ENCODE measurements at places on chromosomes 16 and 17.
A peak's percentile ranks its signal among the peaks of the same experiment; 100 is the strongest.

DNA sequence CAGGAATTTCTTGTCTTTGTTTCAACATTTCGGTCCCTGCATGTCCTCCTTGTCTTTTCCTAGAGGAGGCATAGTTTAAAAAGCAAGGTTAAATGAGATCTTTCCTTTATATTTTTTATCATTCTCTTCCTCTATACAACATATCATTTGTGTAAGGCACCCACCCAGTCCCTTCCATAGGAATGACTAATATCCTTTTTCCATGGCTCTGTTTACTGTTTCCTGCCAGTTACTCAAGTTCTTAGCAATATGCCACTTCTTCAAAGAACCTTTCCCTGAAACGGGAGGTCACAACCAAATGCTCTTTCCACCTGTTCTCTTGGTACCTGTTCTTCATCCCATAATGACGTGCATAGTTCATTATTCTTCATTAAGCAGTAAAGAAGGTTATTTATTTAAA is 1237.1 kb upstream of the GOT2 start:
- DNase-seq: no peak

GRCh38 chr16:19242186-19242585 is 43.3 kb upstream of the CLEC19A start:
- no peak for DNase-seq

GRCh38 chr16:85093705-85094104 is 18.6 kb downstream of the CIBAR2 start:
- DNase-seq: no peak

GRCh38 chr17:80839970-80840369 is 151.7 kb upstream of the CHMP6 start:
- DNase-seq: no peak

DNA sequence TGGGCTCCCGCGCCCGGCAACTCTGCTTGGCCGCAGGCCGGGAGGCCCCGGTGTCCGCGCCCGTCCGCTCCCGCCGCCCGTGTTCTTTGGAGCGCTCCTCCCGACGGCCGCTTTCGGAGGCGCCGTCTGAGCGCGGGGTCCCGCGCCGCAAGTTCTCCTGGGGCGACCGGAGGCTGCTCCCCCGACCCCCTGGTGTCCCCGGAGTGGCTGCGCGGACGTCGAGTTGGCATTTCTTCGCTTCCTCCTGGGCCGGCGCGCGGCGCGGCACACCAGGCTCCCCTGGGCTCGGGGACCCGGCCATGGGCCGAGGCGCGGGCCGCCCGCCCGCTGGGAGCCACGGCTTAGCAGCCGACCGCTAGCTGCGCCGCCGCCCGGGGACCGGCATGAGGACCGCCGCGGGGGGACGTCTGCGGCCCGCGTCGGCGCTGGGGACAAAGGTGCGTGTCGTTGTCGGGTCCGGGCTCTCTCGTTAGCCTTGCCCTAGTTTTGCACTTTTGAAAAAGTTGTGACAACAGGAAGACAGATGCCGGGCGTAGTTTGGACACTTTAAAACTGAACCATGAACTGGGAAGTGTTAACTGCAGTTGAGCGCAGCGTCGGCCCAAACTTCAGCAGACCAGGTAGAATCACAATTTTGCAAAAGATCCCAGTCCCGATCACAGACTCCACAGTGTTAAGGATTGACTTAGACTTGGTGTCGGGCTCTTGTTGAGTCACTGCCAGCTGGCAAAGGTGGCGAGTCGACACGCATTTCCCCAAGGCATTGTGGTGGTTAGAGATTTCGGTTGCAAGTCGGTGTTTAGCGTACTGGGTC is 700 bp downstream of the UBN1 start:
- DNase-seq: no peak

DNA sequence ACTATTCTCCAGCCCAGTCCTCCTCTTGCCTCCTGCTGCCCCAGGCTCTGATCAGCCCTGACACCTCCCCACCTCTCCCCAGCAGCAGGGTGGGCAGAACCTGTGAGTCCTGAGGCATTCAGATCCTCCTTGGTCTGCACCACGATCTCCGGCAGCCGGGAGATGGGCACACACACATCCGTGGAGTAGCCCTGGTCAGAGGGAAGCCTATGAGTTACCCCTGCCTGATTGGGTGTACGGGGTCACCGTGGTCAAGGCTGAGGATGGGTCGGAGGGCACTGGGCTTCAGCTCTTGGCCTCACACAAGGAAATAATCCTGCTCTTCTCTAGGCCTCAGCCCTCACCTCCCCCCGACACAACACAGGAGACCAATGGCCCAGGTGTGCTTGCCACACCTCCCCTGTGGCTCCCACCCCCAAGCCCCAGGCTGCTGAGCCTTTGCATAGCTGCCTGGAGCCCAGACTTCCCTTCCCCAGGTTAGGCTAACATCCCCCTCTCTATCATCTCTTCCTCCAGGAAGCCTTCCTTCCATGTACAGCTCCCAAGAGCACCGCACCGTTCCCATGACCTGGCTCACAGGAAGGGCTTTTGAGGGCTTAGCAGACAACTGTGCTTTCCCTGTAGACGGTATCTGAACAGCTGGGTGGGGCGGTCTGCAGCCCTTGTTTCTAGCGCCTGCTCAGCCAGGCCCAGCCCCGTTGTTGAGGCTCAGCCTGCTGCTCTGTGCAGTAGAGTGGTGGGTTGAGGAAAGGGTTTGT is 3.7 kb downstream of the LDHD start:
- no peak for DNase-seq

DNA sequence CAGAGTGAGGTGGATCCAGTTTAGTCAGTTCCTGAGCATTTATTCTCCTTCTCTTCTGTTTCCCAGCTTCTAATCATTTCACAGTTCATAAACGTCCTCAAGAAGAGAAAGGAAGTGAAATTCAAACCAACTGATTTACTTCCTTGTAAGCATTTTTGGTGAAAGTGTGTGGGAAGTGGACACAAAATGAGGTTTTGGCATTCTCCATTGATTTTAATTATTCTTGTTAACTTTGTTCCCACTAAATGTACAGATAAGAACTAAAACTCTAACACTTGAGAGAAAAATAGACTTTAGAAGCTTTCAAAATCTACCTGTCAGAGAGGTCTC is 42.7 kb upstream of the CORO6 start:
- DNase-seq: no peak

GRCh38 chr16:19344224-19344801 is 58.8 kb downstream of the CLEC19A start:
- DNase-seq: no peak

- no peak for DNase-seq
Observed at GRCh38 chr17:66712453-66712852, 122.5 kb upstream of the CACNG5 start.

GRCh38 chr16:4404247-4404966 is 12.0 kb downstream of the CORO7 start:
- DNase-seq: peak; percentile 51

DNA sequence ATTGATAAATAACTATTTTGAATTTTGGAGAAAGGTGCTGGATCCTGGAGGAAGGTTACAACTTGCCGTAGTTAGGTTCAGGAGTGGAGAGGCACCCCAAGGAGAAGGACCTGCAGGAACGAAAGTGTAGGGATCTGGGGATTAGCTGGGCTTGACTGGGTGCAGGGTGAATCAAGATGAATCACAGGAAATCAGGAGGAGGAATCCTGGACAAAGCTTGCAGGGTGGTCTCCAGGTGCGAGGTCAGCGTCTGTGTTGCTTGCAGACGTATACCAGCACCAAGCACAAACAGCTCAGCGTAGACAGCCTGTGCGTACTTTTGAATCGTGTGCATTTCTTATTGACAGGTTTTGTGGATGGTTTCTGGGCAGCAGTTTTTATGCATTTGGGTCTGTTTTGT is 144.3 kb downstream of the MSI2 start:
- DNase-seq: no peak

- no peak for DNase-seq
Observed at GRCh38 chr16:5502467-5502869, 404.9 kb upstream of the EEF2KMT start.

DNA sequence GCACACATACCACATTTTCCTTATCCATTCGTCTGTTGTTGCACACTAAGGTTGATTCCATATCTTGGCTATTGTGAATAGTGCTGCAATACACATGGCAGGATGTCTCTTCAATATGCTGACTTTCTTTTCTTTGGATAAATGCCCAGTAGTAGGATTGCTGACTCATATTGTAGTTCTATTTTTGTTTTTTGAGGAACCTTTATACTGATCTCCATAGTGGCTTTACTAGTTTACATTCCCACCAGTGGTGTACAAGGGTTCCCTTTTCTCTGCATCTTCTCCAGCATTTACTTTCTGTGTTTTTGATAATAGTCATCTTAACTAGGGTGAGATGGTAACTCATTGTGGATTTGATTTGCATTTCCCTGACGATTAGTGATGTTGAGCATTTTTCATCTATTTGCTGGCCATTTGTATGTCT is 118.1 kb downstream of the STXBP4 start:
- peak; percentile 41 for DNase-seq

DNA sequence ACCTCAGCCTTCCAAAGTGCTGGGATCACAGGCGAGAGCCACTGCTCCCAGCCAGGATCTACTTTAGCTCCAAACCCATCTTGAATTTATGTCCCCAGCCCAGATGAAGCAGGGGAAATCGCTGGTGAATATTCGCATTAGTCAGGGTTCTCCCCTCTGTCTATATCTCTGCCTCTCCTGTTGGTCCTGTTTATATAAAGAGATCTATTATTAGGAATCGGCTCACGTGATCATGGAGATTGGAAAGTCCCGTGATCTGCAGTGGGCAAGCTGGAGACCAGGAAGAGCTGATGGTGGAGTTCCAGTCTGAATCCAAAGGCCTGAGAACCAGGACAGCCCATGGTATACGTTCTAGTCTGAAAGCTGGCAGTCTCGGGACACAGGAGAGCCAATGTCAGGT is 382.8 kb downstream of the SEC14L1 start:
- no peak for DNase-seq

DNA sequence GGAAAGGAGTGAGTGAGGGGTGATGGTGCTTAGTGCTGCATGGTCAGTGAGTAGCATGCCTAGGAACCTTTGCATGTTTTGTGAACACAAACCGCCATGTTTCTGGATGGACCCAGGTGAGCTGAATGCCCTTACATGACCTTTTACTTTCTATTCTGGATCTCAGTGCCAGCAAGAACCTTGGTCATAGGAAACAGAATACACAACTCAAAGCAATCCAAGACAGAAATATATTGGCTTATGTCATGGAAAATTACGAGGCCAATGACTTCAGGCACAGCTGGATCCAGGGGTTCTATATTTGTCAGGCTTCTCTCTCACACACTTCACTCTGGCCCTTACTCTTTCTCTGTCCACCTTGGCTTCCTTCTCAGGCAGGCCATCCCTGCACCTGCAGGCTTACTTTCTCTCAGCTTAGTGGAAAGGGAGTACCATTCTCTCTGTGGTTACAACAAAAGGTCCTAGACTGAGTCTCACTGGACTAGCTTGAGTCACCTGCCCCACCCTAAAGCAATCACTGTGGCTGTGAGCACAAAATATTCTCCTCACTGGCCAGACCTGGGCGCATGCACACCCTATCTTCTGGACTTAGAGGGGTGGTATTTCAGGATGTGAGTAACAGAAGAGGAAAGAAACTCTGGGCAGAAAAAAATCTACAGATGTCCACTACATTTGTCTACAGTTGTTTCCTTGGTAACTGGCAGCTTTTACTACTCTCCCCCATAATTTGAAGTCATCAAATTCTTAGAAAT is 20.4 kb upstream of the CPNE2 start:
- DNase-seq: no peak

DNA sequence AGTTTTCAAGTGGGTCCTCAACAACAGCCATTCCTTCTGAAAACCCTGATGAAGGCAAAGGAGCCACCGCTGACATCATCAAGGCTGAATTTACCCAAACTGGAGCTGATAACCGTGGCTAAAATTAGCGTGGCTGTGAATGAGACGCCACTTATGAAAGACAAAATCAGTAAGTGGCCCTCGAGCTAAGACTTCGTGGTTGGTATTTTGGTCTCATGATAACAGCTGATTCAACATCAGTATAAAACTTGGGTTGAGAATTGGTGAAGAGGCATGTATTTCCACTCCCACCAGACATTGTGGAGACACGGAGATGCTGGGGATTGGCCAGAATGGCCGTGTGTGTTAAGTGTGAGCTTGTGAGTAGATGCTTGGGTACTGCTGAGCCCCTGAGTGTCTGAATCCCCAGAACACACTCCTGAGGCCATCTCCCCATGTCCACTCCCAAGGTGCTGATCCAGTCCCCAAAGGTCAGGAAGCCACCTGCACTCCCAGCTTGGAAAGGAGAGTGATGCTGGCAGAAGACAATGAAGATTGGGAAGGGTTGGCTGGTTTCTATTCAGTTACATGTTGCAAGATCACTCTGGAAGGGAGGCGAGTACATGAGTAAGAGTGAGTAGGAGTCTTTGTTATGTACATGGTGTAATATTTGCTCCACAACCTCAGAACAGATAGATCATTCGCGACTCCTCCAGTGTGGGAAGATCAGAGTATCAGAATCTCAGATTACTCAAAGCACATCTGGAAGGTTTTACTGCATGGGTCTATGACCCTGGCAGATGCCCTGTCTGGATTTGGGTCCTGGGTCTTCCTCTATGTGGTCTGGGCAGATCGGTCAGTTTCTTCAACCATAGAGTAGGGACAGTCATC is 207.7 kb downstream of the HS3ST3A1 start:
- no peak for DNase-seq

DNA sequence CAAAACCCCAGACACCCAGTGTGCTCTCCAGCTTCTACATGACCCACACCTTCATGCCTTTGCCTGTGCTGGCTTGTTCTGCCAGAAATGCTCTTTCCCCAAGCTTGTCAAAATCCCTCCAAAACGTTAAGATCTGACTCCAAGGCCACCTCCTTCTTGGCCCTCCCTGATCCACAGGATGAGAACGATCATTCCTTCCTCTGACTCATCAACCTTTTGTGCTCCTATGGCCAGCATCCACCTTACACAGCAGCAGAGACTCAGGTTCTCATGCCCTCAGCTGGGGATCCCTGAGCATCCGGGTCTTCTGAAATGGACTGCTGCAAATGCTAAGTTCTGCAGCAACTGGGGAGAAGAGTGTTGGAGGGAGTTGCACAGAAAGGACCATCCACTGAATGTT is 2.9 kb downstream of the ZBTB4 start:
- no peak for DNase-seq

DNA sequence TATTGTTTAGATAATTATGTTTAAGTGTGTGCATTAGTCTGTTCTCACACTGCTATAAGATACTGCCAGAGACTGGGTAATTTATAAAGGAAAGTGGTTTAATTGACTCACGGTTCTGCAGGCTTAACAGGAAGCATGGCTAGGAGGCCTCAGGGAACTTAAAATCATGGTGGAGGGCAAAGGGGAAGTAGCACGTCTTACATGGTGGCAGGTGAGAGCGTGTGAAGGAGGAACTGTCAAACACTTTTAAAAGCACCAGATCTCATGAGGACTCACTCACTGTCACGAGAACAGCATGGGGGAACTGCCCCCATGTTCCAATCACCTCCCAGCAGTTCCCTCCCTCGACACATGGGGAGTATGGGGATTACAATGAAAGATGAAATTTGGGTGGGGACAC is 203.5 kb upstream of the GOT2 start:
- no peak for DNase-seq

- no peak for DNase-seq
Observed at GRCh38 chr17:10305398-10305797, 67.4 kb downstream of the MYH13 start.

- no peak for DNase-seq
Observed at GRCh38 chr17:14294876-14295275, 6.0 kb upstream of the HS3ST3B1 start.

- DNase-seq: no peak
Observed at GRCh38 chr16:85168732-85169256, 56.5 kb upstream of the CIBAR2 start.

- no peak for DNase-seq
Observed at GRCh38 chr16:89219365-89219764, 1.9 kb downstream of the ZNF778 start.
